ENCODE measurements at places on chromosomes 7 and 10.

DNA sequence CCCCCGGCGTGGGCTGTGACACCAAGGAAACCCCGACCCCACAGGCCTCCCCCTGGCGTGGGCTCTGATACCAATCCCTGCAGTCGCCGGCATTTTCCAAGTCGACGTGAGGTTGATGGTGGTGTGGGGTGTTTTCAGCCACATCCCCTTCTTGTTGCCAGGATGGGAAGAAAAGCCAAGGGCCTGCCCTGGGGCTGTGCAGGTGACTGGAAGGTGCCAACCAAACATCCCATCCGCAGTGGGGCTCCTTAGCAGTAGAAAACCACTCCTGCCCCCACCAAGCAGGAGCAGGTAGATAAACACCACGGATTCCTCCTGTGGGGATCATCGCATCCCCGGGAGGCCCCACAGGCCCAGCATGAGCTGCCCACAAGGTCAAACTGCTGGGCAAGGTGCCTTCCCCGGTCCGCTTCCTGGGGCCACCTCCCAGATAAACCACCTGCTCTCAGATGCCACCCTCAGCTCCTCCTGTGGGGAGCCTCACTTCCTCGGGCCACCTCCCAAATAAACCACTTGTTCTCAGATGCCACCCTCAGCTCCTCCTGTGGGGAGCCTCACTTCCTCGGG lies 88.5 kb upstream of the DIP2C start:
- no peak for DNase-seq

DNA sequence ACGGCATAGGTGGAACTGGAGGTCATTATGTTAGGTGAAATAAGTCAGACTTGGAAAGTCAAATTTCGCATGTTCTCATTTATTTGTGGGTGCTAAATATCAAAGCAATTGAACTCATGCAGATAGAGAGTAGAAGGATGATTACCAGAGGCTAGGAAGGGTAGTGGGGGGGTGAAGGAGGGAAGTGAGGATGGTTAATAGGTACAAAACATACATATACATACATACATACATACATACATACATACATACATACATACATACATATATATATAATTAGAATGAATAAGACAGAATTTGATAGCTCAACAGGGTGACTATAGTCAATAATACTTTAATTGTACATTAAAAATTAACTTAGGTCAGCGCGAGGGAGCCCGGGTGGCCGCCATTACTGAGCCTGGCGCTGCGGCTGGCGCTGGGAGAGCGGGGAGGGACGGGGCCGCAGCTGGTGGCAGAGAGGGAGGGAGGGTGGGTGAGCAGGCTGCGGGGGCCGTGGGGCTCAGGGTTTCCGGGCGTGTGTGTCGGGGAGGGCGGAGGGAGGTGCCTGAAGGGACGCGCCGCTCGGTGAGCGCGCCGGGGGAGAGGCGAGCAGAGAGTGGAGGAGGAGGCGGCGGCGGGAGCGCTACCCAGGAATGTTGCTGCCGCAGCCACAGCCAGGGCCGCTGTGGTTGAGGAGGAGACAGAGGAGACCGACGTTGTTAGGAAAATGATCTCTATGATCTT lies 85.8 kb upstream of the EGFR start:
- peak; percentile 75 for DNase-seq

- no peak for DNase-seq
These were observed 25.0 kb downstream of the RTKN2 start for GRCh38 chr10:62243647-62243997.

- DNase-seq = no peak
These were observed 386.9 kb downstream of the HTR7 start for GRCh38 chr10:90470966-90471365.

DNA sequence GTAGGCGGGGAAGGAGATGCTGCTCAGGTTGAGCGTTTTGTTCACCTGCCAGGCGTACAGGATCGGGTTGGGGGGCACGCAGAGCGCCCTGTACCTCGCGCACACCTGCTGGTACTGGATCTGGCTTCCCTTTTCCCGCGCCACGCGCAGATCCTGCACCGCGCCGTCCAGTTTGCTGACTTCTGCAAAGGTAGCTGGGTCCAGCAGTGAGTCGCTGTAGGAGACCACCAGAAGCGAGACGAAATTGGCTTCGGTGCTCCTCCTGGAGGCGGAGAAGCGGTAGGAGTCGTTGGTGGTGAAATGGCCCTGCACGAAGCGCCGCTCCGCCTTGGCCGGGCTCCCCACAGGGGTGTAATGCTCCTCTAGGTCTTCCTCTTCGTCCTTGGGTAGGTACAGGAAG lies 90.7 kb upstream of the RAB18 start:
- DNase-seq = no peak

DNA sequence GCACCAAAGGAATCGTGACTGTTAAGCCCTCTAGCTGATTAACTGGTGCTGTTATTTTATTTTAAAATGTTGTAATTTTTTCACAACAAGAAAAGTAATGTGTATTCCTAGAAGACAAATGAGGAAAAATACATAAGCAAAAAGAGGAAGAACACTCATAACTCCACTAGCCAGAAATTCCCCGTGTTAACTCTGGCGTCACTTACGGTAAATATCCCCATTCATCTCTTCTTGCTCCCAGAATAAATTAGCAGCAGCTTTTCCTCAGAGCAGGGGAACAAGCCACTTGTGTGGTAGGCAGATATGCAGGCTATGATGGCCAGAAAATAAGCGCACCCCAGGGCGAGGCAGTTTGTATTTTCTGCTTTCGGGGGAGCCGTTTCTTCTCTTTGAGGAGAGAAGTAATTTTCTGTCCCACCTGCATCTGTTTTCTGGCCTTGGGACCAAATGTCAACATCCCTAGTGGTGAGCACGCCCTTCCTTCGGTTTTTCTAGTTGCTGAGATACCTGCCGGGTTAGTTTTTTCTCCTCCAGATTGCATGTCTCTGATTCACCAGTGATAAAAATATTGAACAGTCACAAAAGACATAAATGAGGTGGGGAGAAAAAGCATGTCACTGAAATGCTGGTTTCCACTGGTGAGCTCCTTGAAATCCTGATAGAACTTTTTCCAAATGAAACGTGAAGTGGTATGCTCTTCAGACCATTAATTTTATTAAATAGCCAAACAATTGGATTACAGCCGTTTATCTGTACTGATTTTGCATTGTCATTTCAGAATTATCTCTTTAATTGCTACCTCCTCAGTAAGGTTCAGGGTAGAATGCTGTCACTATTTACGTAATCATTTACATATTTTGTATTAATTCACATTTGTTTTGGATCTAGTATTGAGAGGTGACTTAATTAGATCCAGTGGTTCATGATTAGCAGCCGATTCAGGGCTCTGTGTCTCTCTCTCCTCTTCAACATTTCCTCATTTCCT lies 268.1 kb downstream of the CAMK1D start:
- no peak for DNase-seq

- DNase-seq = no peak
These were observed 26.2 kb downstream of the C1GALT1 start for GRCh38 chr7:7208520-7208919.

- DNase-seq = peak; percentile 30
These were observed 1196.9 kb downstream of the SORCS3 start for GRCh38 chr10:105837951-105838350.

- no peak for DNase-seq
These were observed 425.6 kb downstream of the PLXNA4 start for GRCh38 chr7:132150711-132151110.

- no peak for DNase-seq
These were observed 545.7 kb downstream of the GATA3 start for GRCh38 chr10:8600192-8600591.

DNA sequence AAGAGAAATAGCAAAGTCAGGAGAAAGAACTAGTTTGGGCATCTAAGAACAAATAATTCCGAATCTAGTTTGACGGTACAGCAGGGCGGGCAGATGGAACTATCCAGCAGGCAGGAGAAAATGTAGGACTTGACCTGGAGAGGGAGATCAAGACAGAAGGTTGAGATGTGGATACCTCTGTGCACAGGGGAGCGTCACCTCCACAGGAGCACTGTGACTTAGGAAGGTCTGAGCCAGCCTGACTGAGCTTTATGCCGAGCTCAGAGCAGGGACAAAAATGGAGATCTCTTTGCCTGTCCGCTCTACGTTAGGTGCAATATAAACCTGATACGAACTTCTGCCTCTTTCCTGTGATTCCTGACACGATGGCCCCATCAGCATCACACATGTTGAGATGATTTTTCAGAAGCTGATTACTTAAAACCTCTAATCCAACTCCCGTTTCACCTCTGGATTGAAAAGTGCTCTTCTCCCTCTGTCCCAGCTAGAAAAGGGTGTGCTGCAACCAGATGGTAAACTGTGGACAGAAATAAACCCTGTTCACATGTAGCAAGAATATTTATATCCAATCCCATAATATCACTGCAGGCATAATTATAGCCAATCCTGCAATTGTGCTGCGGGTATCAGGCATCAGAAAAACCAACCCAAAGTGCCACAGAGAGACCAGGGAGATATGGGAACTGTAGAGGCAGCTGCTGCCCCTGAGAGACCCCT lies 13.6 kb upstream of the SORBS1 start:
- no peak for DNase-seq

GRCh38 chr10:127734753-127735152 lies 2.2 kb upstream of the FOXI2 start:
- no peak for DNase-seq

DNA sequence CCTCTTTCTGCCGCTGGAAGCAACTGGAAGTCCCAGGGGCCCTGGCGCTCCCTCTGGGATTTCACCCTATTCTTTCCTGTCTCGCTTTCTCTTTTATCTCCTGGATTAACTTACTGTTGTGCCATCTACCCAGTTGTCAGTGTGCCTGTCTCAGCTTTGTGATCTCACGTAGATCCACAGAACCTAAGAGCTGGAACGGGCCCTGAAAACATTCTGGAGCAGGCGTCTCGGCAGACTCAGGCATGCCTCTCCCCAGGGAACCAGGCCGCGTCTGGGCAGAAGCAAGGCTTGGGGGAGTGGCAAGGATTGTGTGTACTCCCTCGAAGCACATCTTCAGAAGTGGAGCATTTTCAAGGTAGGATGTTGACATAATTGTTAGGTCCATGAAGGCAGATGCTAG lies 87.2 kb downstream of the KCNMA1 start:
- no peak for DNase-seq

- no peak for DNase-seq
These were observed 13.1 kb upstream of the TLX1 start for GRCh38 chr10:101118031-101118430.

- DNase-seq = no peak
These were observed 33.9 kb upstream of the GSAP start for GRCh38 chr7:77450054-77450453.

- peak; percentile 42 for DNase-seq
These were observed 129.3 kb downstream of the MYOF start for GRCh38 chr10:93352638-93353383.

- no peak for DNase-seq
These were observed 32.2 kb upstream of the SEMA3A start for GRCh38 chr7:84226759-84227158.

DNA sequence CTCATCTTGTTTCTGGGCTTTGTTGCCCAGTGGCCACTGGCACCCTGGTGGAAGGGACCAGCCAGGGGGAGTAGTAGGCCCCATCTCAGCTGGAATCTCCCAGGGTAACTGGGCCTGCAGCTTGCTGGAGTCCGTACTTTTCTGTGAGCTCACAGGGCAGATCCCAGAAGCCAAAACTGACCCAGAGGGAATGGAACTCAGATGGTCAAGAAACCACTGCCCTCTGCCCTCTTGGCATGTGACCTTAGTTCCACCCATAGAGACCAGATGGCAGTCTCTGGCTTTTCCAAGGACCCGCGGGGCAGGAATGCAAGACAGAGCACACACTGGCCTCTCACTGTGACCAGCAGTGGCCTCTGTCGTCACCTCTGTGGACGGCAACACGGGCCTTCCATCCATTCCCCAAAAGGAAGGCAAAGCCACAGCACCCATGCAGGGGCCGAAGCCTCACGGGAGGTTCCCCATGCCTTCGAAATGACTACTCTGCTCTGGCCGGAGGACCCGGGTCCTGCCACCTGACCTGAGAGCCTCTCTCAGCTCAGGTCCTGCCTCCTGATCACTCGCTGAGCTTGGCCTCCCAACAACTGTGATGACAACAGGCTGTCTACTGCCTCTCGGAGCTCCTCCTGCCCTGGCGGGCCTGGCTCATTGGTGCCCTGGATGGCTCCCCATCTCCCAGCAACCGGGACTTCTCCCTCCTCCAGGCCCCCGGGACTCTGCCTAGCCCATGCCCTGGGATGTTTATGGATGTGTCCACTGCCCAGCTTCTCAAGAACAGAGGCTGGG lies 29.9 kb downstream of the MYL10 start:
- DNase-seq = no peak

GRCh38 chr10:107471911-107472310 lies 307.4 kb upstream of the SORCS1 start:
- no peak for DNase-seq

- peak; percentile 50 for DNase-seq
These were observed 109.2 kb downstream of the DPY19L1 start for GRCh38 chr7:34928052-34928451.

- no peak for DNase-seq
These were observed 96.5 kb upstream of the PLPP4 start for GRCh38 chr10:120360571-120360970.

DNA sequence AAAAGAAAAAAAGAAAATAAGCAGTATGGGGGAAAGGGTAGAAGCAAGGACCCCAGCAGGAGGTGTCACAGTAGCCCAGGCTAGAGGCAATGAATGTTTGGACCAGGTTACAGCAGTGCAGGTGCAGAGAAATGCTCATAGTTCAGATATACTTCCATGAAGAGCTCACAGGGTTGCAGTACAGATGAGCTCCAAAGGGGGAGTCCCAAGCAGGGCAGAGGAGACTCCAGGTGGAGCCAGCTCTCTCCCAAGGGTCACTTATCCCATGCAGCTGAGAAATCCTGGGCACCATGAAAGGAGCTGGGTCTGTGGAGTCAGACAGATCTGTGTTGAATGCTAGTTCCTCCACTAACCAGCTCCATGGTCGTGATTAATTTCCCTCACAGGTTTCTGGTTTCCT lies 174.9 kb downstream of the C7orf25 start:
- no peak for DNase-seq

- no peak for DNase-seq
These were observed at the start of gene RBP4 for GRCh38 chr10:93601146-93601773. Gene RBP4 (minus strand): TSS chr10:93601235. CDS start chr10:93601028, 207 bp downstream.

- DNase-seq = peak; percentile 29
These were observed at the start of gene CXCL12 for GRCh38 chr10:44385026-44385695. Gene CXCL12 (minus strand): TSS chr10:44385097. CDS start chr10:44385005, 92 bp downstream.

DNA sequence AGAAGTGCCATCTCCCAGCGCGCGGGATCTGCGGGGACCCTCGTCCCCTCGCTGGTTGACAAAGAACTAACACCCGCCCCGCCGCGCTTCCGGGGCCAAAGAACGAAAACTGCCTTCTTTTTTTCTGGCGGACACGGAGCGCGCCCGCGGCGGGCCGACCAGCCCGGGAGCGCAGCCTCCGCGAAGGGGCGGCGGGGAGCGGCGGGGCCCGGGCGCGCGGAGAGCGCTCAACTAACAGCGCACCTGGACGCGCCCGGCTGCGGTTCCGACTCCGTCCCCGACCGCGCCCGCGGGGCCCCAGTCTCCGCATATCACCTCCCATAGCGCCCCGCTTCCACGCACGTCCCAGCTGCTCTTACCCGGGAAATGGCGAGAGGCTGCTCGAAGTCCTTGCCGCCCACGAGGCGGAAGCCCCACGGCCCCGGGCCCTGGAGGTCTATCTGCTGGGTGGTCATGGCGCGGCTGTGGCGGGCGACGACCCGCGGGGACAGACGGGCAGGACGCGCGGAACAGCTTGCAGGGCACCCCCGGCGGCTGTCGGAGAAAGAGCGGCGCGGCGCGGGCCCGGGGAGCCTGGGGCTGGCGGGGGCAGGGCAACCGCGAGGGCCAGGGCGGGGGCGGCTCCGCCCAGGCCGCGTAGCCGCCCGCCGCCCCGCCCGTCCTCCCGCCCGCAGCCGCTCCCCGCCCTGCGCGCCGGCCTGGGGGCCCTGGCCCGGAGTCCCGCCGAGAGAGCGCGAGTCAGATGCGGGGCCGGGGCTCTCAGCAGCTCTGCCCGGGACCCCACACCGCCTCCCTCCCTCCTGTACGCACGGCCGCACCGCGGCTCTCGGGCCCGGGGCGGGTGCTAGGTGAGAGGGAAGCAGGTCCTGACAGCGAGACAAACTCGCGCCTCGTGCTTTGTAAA lies at the start of gene PDLIM1:
Gene PDLIM1 (minus strand): TSS at position 543 of the 904 bp plus-strand sequence. CDS start 88 bp downstream, at position 455.
- DNase-seq = peak; percentile 52
